Coronary artery (tissue), 2 donors: ENCODE measurements at places on chromosomes 4 and X.

DNA sequence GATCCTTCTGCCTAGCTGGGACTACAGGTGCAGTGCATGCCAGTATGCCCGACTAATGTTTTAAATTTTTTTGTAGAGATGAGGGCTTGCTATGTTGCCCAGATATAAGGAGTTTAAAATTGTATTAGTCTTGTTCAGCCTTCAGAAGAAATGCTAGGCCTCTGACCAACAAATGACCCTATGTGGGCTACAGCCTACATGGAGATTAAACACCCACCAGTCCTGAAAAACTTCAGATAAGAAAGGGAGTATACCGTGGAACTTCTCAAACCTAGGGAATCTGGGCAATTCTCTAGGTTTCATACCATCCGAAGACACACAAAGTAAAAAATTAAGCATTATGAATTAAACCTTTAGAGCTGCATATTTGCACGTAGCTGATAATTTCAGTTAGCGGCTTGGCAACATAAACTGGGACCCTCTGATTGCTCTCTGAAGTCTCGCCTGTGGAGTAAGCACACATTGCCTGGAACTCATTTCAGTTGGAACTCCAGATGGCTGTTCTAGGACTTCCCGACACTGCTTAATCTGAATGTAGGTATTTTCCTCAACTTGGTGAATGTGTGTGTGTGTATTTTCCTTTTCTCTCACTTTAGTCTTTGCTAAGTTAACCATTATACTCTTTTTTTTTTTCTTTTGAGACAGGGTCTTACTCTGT, 33.0 kb downstream of the MOB1B start:
- no peak for DNase-seq

GRCh38 chr4:113636438-113636818, 125.1 kb downstream of the CAMK2D start:
- no peak for DNase-seq

GRCh38 chr4:20347531-20347930, 95.8 kb downstream of the SLIT2 start:
- no peak for DNase-seq

DNA sequence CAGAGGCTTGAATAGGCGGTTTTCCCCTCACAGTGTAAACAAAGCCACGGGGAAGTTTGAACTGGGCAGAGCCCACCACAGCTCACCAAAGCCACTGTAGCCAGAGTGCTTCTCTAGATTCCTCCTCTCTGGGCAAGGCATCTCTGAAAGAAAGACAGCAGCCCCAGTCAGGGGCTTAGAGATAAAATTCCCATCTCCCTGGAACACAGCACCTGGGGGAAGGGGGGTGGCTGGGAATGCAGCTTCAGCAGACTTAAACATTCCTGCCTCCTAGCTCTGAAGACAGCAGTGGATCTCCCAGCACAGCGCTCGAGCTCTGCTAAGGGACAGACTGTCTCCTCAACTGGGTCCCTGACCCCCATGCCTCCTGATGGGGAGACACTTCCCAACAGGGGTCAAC, 44.0 kb upstream of the USP38 start:
- DNase-seq, result no peak

- DNase-seq, result no peak
Measured at GRCh38 chrX:155774387-155774786, 106.8 kb upstream of the VAMP7 start.

- DNase-seq, result no peak
Measured at GRCh38 chr4:54100595-54101189, 729 bp downstream of the GSX2 start.
